Activated CD8-positive, alpha-beta memory T cell treated with anti-CD3 and anti-CD28 coated beads for 4 hours (primary cell): ENCODE measurements at places on chromosomes 5 and 9.

DNA sequence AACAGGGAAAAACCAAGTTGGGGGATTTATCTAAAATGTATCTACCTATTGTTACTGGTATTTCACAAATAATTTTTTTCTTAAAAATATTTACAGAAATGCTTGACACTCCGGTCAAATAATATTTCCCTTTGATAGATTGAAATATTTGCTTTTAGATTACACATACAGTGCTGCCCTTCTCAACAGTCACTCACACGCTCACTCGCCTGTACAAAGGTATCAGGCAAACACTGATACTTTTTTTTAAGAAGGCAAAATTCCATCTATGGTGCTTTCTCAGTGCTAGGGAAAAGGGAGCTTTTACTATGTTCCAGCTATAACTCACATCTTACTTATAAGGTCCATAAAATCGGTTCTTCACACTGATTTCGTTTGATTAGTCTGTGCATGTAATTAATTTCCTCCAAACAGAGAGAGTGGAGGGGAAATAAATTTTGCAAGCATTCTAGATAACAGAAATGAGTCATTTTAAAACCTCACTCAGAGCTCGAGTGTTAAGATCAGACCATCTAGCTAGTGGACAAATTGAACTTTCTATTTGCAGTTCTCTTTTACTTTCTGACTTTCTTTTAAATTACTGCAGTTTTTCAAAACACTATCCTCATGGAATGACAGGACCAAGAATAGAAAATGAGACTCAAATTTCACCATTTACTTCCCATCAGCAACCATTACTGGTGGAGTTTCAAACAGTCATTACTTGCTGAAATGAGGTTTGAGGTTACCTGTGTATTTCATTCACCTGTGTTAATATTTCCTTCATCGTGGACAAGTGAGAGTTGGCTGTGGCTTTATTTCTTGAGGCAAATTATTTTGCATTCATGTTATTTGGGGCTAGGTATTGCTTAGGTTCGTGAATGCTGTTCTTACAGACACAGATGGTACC is 273.2 kb downstream of the RAB3C start:
- DNase-seq: no peak

GRCh38 chr5:53381-54174 is 38.4 kb upstream of the PLEKHG4B start:
- DNase-seq: no peak

DNA sequence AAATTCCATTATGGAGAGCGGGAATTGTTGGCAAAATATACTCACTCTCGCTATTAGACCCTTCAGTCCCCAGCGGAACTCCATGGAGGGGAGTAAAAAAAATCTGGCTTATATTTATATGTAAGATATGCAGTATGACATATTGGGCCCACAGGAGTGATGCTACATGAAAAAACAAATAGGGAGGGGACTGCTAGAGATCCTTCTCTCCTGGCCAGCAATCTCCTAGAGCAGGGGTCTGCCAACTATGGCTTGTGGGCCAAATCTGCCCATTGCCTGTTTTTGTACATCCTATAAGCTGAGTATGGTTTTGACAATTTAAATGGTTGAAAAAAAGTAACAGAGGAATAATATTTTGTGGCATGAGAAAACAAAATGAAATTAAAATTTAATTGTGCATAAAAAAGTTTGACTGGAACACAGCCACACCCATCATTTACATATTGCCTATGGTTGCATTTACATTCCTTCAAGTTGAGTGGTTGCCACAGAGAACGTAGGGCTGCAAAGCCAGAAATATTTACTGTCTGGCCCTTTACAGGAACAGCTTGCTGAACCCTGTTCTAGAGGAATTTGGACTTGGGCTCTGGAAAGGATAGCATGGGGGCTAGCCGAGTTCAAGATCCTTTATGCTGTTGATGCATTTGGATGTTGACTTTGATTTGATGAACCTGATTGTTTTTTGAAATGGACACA is 197.3 kb upstream of the CLINT1 start:
- no peak for DNase-seq

DNA sequence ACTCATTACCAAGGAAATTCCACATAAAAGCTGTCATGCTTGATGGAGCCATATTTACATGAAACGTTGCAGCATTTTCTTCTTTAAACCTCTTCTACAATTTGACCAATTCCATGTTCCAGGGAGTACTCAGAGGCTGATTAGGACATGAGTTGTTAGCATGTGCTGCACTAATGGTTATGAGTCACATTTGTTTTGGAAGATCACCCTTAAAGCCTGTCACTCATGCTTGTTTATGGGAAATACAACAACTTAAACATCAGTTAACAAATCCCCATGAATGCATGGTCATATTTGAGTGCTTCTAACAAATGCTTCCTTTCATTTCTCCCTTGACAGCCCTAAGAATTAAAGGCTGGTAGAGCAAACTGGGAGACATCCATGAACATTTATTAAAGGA is 156.1 kb downstream of the GHR start:
- DNase-seq: no peak

DNA sequence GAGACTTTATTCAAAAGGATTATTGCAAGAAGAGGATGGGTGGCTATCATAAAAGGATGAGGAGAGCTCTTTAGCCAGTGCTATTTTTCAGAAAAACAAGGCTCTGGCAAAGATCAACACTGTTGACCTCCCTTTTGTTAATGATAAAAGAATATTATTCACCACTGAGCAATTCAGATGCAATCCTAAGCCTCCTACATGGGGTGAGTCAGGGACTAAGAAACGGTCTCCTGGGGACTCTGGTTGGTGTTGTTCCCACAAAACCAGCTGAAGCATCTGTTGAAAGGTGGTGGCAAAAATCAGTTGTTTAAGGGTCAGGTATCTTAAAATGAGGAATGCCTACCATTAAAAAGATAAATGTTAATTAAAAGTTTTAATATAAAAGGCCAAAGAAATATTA is 7.7 kb upstream of the GCNT1 start:
- DNase-seq: no peak
